Thoracic aorta (tissue), 2 donors: ENCODE measurements at places on chromosomes 6 and 20. TPM values are rescaled to one million over a fixed set of nuclear protein-coding genes. Genes with fewer than 3 reads are reported as not detected.

The ARFGEF3 gene
- 1.1 TPM for total RNA-seq

The SNAP91 gene
- 3.0 TPM for total RNA-seq

The LGSN gene
- total RNA-seq = not detected

The TCF21 gene
- not detected for total RNA-seq

The TMEM200A gene
- 3.7 TPM for total RNA-seq

The MLIP gene
- 1.8 TPM for total RNA-seq

The HCRTR2 gene
- total RNA-seq = not detected

The SSTR4 gene
- total RNA-seq = not detected

The SLC17A1 gene
- total RNA-seq = not detected

The POFUT1 gene
- 30.8 TPM for total RNA-seq

The PDE10A gene
- 20.8 TPM for total RNA-seq

The ARMC12 gene
- total RNA-seq = not detected

The CCN2 gene
- total RNA-seq = 1,207 TPM

- no peak overlapping the region for H3K4me3 ChIP-seq
- H3K27ac ChIP-seq = no peak overlapping the region
- DNase-seq = no peak
- H3K4me1 ChIP-seq = no peaks in the 10 kb centered on the region
Observed at GRCh38 chr6:112366695-112367553, 19.8 kb downstream of the RFPL4B start.

GRCh38 chr20:38612751-38613515 is 11.3 kb downstream of the ARHGAP40 start:
- no peak overlapping the region for H3K4me3 ChIP-seq
- H3K27ac ChIP-seq = no peak overlapping the region
- no peaks in the 10 kb centered on the region for H3K36me3 ChIP-seq

GRCh38 chr20:41570557-41570956 is 47.6 kb downstream of the CHD6 start:
- H3K4me1 ChIP-seq = peaks cover 30% of the 10 kb centered on the region
- no peak overlapping the region for H3K4me3 ChIP-seq
- no peak for DNase-seq
- no peak overlapping the region for H3K27ac ChIP-seq
- H3K36me3 ChIP-seq = no peaks in the 10 kb centered on the region
- no peaks in the 10 kb centered on the region for H3K27me3 ChIP-seq

DNA sequence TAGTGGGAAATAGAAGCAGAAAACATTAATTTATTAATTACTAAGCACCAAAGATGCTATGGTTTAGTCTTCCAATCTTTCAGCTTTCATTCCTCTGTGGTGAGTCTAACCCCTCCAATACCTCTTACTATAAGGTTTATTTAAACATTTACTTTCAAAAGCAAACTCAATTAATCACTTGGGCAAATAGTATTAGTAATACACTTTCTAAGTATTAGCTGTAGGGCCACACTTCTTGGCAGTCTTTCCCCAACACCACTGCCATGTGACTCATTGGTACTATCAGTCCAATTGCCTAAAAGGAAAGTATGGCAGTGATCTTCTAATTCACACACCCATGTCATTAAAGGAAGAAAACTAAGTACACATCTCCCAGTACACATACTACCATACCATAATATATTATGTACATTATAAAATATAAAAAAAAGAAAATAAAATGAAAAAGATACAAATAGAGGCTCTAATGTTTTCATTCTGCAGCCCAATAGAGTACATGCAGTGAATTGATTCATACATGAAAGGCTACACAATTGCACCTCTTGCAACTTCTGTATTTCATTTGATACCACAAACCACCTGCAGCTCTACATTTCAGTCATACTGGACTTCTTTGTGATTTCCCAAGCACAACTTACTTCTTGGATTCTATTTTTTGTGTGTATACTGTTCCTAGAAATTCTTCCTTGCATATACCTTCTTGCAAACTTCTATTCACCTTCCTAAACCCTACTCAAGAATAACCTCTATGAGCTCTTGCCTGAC is 218.6 kb downstream of the PKHD1 start:
- no peaks in the 10 kb centered on the region for H3K4me1 ChIP-seq
- H3K4me3 ChIP-seq = no peak overlapping the region
- no peaks in the 10 kb centered on the region for H3K36me3 ChIP-seq
- H3K27me3 ChIP-seq = no peaks in the 10 kb centered on the region

DNA sequence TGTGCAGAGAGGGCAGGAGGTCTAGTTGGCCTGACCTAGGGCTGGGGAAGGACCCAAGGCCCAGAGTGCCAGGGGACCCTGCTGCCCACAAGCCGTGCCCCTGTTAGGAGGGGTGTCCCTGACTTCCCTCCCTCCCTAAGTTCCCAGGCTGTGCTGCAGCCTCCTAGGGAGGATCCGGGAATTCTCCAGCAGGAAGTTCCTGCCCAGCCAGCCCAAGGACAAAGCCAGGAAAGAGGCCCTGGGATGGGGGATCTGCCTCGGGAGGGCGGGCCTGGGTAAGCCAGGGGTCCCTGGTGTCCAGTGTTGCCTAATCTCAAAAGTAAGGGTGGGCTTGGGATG is 9.3 kb upstream of the BAK1 start:
- no peaks in the 10 kb centered on the region for H3K4me1 ChIP-seq
- no peaks in the 10 kb centered on the region for H3K27me3 ChIP-seq
- H3K4me3 ChIP-seq = no peak overlapping the region
- no peak for DNase-seq
- H3K36me3 ChIP-seq = no peaks in the 10 kb centered on the region
- H3K27ac ChIP-seq = no peak overlapping the region

GRCh38 chr6:12102350-12102749 is 90.2 kb downstream of the HIVEP1 start:
- no peaks in the 10 kb centered on the region for H3K36me3 ChIP-seq
- no peak for DNase-seq
- H3K27ac ChIP-seq = no peak overlapping the region
- no peaks in the 10 kb centered on the region for H3K4me1 ChIP-seq

- DNase-seq = no peak
- no peaks in the 10 kb centered on the region for H3K27me3 ChIP-seq
- peaks cover 14% of the 10 kb centered on the region for H3K36me3 ChIP-seq
- no peak overlapping the region for H3K4me3 ChIP-seq
Observed at GRCh38 chr20:25297141-25297905, 49.4 kb downstream of the PYGB start.

DNA sequence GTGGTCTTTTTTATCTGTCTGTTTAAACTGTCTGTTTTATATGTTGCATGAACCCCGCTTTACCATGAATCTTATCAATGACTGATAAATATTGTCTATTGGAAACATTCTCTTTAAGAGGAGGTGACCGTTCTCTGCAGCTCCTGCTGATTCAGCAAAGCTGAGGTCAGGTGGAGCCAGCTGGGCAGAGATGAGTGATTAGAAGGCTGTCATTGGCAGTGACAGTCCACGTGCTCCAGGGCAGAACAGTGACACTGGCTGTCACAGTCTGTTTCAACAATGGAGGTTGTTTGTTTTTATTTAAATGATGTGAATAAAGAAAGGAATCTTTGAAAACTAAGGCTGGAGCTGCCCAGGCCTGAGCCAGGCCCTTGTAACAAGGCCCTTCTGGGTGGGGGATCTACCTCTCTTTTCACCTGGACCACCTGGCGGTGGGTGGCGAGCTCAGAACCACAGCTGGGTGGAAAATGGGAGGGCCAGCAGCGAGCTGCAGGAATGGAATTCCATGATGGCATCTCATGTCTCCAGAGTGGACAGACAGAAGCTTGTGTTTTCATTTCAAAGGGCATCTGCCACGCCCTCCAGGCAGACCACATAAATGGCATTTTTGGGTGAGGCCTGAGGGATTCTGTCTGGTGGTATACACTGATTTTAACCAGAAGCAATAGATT is 12.6 kb downstream of the SYNJ2 start:
- DNase-seq = no peak
- no peaks in the 10 kb centered on the region for H3K36me3 ChIP-seq
- H3K4me3 ChIP-seq = no peak overlapping the region
- H3K27ac ChIP-seq = no peak overlapping the region
- H3K4me1 ChIP-seq = peaks cover 26% of the 10 kb centered on the region

DNA sequence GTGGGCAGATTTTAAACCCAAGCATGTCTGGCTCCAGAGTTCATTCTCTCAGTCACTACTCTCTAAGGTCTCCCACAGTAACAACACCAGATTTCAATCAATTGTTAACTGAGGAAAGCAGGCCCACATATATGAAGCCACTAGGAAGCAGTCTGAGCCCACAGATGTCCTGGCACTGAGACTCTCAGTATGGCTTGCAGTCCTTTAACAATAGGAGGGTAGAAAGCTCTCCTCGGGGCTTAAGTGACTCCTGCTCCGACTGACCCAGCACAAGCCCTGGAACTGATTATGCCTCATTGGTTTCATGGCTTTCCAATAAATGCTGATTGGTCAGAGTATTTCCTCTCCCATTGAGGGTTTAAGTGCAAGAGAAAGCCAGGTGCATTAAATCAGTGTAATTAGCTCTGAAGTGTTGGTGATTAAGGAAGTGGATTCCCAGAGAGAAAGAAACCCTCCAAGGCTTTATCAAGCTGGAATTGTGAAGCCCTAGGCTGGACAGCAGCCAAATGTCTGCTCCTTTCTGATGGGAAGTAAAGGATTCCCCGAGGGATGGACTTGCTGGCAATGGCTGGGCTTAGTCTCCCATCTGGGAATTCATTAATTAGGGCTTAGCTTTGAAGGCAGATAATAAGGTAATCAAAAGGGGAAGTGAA is 76.6 kb upstream of the PROKR2 start:
- no peak overlapping the region for H3K27ac ChIP-seq
- no peaks in the 10 kb centered on the region for H3K27me3 ChIP-seq
- no peak overlapping the region for H3K4me3 ChIP-seq
- no peak for DNase-seq
- no peaks in the 10 kb centered on the region for H3K36me3 ChIP-seq
- H3K4me1 ChIP-seq = no peaks in the 10 kb centered on the region

DNA sequence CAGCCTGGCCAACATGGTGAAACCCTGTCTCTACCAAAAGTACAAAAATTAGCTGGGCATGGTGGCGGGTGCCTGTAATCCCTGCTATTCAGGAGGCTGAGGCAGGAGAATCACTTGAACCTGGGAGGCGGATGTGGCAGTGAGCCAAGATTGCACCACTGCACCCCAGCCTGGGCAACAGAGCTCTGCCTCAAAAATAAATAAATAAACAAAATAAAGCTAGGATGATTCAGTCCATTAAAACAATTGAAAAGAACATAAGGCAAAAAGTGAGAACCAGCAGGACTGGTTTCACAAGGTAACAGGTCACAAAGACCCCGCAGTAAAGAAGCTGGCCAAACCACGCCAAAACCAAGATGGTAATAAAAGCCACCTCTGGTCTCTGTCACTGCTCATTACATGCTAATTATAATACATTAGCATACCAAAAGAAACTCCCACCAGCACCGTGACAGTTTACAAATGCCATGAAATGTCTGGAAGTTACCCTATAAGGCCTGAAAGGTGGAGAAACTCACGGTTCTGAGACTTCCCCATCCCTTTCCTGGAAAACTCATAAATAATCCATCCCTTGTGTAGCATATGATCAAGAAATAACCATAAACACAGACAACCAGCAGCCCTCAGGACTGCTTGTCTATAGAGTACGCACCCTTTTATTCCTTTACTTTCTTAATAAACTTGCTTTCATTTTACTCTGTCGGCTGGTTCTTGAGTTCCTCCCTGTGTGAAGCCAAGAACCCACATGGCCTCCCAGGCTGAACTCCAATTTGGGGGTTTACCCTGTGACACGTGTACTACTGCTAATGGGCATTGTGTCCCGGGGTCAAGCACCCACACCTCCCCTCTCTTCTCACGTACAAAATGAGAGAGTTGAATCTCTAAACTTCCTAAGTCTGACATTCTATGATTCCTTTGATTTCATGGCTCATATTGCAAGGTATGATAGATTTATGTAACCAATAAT is 10.2 kb downstream of the LAMA4 start:
- H3K36me3 ChIP-seq = no peaks in the 10 kb centered on the region
- H3K27ac ChIP-seq = peak overlapping the region; percentile 11
- no peaks in the 10 kb centered on the region for H3K27me3 ChIP-seq
- no peak for DNase-seq
- H3K4me1 ChIP-seq = peaks cover 18% of the 10 kb centered on the region

DNA sequence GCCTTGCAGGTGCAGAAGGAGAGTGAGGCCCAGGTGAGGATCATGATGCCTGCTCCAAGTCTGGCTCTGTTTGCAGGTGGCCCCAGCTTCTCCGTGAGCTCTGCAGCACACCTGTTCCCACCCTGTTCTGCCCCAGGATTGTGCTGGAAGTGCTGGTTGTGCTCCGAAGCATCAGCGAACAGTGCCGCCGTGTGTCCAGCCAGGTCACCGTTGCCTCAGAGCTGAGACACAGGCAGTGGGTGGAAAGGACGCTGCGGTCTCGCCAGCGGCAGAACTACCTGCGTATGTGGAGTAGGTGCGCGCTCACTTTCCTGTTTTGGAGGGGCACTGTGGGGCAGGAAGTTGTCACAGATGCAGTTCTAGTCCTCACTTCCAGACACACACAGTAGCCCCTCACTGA is 25.0 kb downstream of the ERMARD start:
- H3K27me3 ChIP-seq = no peaks in the 10 kb centered on the region
- H3K27ac ChIP-seq = no peak overlapping the region
- H3K4me1 ChIP-seq = no peaks in the 10 kb centered on the region

DNA sequence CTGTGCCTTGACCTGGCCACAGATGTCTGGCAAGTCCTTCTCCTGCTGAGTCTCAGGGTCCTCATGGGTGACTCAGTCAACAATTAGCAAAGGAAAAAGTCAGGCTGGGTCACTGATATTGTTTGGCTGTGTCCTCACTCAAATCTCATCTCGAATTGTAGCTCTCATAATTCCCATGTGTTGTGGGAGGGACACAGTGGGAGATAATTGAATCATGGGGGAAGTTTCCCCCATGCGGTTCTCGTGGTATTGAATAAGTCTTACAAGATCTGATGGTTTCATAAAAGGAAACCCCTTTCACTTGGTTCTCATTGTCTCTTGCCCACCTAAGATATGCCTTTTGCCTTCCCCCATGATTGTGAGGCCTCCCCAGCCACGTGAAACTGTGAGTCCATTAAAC is 45.7 kb downstream of the PREX1 start:
- H3K27me3 ChIP-seq = no peaks in the 10 kb centered on the region
- H3K27ac ChIP-seq = no peak overlapping the region
- no peak for DNase-seq
- no peak overlapping the region for H3K4me3 ChIP-seq

- no peak overlapping the region for H3K27ac ChIP-seq
- H3K36me3 ChIP-seq = no peaks in the 10 kb centered on the region
- H3K27me3 ChIP-seq = no peaks in the 10 kb centered on the region
- no peak overlapping the region for H3K4me3 ChIP-seq
- peaks cover 21% of the 10 kb centered on the region for H3K4me1 ChIP-seq
Observed at GRCh38 chr6:116366740-116367275, 3.9 kb upstream of the DSE start.

GRCh38 chr6:111837007-111837406 is 36.2 kb downstream of the FYN start:
- H3K36me3 ChIP-seq = no peaks in the 10 kb centered on the region
- no peak overlapping the region for H3K4me3 ChIP-seq
- no peak overlapping the region for H3K27ac ChIP-seq
- no peak for DNase-seq
- H3K27me3 ChIP-seq = no peaks in the 10 kb centered on the region

GRCh38 chr20:17808357-17808756 is 108.6 kb downstream of the BANF2 start:
- no peak overlapping the region for H3K4me3 ChIP-seq
- H3K27me3 ChIP-seq = no peaks in the 10 kb centered on the region
- DNase-seq = peak; percentile 36
- no peaks in the 10 kb centered on the region for H3K36me3 ChIP-seq

- H3K4me3 ChIP-seq = no peak overlapping the region
- H3K27me3 ChIP-seq = no peaks in the 10 kb centered on the region
Observed at GRCh38 chr6:147881432-147881831, 372.9 kb downstream of the SAMD5 start.
